ENCODE measurements at places on chromosomes 7 and 10.

- no peak for DNase-seq
Observed at GRCh38 chr7:118183428-118183785, 557 bp upstream of the LSM8 start.

GRCh38 chr7:140042386-140042670, 20.4 kb downstream of the PARP12 start:
- DNase-seq: no peak

DNA sequence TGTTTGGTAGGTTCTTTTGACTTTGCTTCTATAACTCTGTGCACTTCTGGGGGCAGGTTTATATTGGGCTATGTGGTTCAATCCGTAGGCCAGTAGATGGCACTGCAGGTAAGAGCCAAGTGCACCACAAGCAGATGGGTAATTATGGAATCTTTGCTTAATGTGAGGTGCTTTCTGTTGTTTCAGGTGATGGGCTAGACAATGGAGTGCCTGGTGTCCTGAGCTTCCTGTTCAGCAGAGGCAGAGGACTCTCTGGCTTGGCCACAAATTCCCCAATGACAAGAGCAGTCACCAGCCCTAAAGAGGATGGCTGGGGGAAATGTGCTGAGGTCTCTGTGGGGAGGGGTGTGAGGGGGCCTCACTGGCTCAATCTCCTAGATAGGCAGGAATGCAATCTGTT, 455.0 kb downstream of the CCSER2 start:
- peak; percentile 48 for DNase-seq

DNA sequence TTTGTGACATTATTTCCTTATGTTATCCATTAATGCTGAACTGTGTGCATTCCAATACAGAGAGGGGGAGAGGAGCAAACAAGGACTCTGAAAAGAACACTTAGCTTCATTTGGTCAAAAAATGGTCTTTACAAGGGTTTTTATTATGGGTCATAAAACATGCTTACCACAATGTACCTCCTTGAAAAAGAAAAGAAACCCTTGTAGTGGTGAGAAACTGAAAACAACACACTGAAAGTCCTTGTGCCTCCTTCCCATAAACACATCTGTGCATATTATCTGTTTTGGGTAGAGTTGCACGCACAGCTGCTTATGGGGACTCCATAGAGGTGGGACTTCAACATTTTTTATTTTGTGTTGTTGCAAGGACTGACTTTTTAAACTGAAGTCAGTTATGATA, 98.7 kb downstream of the CDK6 start:
- no peak for DNase-seq

DNA sequence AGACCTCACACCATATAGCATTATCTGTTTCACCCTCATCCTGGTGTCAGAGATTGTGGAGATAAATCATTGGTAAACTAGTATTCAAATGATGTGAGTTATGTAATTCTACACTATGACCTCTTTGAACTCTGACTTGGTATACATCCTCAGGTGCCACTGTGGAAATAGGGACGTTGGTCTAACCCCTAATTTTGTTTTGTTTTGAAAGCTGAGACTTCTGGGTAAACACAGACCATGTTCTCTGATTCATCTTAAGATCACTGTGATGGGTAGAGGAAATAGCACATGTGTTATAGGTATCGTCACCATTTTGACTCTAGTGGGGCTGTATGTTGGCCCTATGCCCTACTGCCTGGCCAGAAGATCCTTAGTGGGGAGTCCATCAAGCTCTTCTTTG, 241.6 kb downstream of the CCDC7 start:
- no peak for DNase-seq

DNA sequence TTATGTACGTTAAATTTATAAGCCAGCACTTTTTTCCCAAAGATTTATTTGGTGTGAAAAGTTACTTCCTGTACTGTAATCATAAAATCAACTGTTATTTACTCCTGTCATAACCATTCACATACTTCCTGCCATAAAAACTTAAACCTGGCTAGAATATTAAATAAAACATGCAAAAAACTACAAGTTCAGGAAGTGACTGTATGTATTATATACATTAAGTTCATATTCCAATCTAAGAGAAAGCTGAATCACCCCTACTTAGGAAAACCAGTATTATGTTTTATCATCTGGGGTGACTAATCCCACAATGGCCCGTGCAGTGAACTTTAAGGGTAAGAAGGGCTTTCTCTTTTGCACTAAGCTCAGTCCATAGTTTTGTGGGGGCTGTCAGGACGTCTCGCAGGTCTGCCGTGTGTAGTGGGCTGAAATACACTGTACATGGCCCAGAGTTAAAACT, 183.7 kb upstream of the KLF14 start:
- DNase-seq: no peak

GRCh38 chr10:74382663-74383062, 231.6 kb downstream of the ADK start:
- DNase-seq: no peak

- DNase-seq: no peak
Observed at GRCh38 chr7:129055294-129055816, 444 bp upstream of the TNPO3 start.

DNA sequence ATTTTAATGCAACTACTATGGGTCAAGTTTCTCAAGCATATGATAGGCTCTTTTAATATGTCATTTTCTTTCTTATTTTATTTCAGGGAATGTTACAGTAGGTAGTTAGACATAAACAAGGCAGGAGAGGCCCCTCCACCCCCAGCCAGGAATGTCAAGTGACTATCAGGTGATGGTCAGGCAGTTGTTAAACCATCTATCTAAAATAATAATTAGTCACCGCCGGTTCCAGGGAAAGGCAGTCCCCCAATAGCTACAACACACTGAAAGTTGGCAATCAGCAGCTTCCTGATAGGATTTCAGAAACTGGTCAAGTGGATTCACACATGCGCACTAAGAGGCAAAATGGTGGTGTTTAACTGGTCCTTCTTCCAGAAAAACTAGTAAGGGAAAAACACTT, 9.3 kb downstream of the OLAH start:
- no peak for DNase-seq

DNA sequence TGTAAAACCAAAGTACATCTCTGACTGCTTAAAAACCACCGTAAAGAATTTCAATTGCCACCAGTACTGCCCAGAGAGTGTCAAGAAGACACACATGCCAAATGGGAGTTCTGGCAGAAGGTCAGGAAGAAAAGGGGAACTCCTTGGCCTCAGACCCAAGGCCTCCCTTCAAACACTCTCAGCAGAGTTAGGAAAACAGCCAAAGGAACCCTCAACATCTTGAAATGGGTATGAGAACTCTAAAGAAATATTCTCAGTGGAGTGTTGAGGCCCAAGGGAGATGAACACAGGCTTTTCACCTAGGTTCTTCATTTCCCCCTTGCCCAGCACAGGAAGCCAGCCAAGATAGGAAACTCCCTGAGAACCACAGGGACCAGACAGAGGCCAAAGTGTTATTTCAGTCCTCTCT, 96.1 kb upstream of the ASAH2 start:
- no peak for DNase-seq

- peak; percentile 40 for DNase-seq
Observed at GRCh38 chr7:28389504-28390395, 22.6 kb upstream of the CREB5 start.

GRCh38 chr10:76043261-76043660, 611.8 kb downstream of the LRMDA start:
- DNase-seq: no peak

GRCh38 chr10:32413513-32413912, 32.4 kb upstream of the CCDC7 start:
- no peak for DNase-seq

DNA sequence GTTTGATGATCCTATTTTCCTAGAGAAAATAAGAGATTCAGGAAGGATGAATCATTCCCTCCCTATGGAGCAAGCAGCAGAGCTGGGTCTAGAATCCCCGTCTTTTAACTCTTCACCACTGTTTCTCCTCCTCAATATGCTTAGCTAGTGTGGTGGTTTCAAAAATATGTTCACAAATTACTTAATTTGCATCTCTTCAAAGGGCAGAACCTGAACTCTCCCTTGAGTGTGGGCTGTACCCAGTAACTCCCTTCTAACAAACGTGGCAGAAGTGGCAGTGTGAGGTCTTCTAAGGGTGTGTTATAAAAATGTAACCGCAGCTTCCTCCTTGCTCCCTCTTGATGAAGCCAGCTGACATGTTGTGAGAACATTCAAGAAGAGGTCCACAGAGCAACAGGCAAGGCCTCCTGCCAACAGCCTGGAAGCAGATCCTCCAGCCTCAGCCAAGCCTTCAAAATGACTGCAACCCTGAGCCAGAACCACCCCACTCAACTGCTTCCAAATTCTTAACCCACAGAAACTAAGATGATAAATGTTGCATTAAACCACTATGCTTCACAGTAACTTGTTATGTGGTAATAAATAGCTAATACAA, 36.6 kb downstream of the SRPK2 start:
- no peak for DNase-seq

DNA sequence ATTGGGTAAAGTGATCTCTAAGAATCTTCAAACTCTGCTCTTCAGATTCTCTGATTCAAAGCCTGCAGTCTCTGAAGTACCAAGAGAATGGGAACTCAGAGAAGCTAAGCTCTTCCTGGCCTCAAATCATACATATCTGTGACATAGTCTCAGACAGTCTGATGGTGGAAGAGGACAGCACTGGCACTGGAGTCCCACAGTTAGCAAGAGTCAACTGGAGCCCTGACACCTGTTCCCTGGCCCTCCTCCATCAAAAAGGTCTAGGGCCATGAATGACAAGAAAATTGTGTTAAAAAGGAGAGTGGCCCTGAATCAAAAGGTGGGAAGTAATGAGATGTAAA, 37.7 kb downstream of the PRSS2 start:
- no peak for DNase-seq

DNA sequence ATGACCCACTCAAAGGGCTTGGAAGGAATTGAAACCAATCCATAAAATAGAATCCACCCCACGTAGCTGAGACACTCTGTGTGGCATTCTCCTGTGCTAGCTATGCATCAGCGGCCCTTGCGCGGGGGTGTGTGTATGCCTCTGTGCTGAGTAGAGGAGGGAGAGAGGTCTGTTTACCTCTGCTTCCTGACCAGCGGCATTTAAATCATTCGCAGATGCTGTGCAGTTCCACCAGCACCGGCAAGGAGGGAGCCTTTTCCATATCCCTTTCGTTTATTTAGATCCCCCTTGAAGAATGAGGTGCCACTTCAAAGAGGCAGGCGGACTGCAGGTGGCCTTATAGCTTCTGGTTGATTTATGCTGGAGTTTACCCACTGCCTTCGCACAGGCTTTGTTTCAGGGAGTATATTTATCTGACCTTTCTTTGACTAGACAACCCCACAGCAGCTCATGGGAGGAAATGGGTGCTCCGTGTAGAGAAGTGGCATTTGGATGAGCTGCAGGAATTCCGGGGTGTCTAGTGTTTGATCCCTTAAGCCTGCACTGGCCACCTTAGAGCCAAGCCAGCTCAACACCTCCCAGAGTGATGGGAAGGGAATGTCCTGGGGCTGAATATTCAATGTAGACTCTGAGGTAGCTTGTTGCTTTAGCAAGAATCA, 11.4 kb downstream of the C10orf53 start:
- no peak for DNase-seq

DNA sequence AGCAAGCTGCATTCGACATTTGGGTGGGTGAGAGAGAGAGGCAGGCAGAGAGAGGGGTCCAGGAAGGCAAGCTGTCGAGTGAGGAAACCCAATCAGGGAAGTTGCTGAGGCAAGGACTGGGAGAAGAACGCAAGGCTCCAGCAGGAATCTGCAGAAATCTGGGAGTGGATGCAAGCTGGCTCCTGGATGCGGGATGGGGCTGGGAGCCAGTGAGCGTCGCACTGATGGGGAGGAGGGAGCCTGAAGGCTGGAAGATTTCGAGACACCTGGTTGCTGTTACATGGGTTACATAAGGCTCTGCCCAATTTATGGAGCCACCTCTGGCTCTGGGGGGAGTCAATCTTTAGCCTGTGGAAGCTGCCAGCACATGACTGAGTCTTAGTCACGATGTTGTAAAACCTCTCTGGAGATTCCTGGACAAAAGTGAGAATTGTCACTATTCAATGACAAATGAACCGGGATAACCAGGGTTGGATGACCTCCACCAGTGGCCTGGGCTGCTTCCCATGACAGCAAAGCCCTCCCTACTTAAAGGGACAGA, 51.1 kb upstream of the ADRB1 start:
- DNase-seq: no peak

DNA sequence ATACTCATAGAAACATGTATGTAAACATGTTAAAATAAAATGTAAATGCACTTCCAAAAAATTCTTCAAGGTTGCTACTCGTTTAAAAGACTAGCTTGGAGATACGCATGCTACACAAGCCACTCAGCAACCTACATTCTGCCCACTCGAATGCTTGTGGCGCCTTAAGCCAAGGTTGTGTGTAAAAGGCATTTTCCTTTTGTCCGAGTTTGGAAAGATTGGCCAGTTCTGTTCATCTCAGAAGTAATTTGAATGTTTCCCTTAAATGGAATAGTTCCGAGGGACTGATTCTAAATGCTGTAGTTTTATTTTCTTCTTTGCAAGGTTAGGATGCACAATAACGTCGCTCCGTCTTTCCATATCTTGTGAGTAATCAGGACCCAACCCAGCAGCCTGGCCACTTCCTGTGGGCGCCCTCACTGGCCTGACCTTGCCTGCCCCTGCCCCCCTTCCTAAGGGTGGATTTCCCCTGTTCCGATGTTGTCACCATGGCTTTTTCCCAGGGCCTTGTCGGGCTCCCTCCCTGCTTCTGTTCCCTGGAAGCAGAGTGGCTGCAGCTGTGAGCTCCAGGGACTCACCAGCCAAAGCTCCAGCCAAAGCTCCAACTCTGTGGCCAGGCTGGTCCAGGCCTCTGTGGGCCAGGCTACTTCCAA, 70.6 kb downstream of the PTPRE start:
- DNase-seq: no peak

Data from HEK293T (cell line).